ENCODE measurements at places on chromosomes 13 and 19.

DNA sequence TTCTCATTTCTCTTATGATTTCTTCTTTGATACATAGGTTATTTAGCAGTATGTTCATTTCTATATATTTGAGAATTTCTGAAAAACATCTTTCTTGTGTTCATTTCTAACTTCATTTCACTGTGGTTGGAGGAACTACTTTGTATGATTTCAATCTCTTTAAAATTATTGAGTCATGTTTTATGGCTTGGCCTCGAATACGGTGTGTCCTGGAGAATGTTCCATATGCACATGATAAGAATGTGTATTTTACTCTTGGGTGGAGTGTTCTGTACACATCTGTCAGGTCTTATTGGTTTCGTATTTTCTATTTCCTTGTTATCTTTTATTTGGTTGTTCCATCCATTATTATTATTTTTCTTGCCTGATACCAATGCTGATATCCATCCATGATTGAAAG lies 22.9 kb downstream of the DNM2 start:
- no peak for DNase-seq

DNA sequence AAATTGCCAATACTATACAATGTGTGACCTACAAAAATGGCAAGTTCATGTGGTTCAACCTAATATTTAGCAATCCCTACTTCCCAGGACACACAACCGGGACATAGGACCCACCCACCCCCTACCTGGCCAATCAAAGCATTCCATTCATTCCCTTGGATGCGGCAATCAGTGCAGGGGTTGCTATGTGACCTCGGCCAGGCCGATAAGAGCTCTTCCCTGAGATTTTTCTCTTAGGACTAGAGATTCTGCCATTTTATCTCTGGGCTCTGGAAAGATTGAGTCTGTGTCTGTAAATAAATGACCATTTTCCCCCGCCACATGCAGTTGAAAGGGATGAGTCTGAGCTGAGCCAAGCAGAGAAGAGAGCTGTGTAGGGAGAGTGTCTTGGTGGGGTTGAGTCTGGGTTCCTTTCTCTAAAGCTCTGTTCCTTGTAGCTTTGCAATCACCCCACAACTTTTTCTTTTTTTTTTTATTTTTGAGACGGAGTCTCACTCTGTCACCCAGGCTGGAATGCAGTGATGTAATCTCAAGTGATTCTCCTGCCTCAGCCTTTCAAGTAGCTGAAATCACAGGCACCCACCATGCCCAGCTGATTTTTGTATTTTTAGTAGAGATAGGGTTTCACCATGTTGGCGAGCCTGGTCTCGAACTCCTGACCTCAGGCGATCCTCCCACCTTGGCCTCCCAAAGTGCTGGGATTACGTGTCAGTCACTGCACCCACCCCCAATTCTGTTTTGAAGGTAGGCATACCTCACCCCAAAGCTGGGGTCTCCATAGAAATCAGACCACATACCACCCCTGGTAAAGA lies 7.4 kb downstream of the IFNL1 start:
- DNase-seq, result no peak

- DNase-seq, result peak; percentile 19
These were observed 46.9 kb upstream of the UQCRFS1 start for GRCh38 chr19:29259867-29260281.

DNA sequence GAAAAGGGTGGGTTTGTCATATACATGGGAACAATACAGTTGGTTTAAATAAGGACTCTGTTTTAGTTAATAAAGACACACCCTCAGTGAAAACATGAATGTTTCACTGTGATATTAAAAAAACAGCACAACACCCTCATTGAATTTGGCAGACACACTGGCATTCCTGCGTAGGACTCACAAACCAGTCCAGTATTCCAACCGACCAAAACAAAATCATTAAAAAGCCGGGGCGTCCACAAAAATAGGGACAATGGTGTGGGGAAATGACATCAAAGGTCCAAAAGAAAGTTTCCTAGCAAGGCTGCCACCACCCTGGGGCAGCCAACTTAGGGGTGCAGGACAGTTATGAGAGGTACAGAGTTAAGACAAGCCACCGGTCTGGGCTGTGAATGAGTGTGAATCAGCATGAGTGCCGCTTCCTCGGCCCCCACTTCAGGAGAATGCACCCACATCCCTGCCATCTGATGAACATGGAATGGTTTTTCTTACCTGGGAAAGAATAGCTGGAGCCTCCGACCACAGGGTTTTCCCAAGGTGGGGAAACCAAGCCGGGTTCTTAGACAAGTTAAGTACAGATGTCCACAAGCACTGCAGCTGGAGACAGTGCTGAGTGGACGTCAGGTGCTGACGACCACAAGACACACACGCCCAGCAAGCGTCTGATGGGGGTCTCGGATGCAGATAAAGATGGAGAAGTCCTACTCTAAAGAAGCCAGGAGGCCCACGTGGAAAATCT lies 73.3 kb downstream of the KLF2 start:
- no peak for DNase-seq

DNA sequence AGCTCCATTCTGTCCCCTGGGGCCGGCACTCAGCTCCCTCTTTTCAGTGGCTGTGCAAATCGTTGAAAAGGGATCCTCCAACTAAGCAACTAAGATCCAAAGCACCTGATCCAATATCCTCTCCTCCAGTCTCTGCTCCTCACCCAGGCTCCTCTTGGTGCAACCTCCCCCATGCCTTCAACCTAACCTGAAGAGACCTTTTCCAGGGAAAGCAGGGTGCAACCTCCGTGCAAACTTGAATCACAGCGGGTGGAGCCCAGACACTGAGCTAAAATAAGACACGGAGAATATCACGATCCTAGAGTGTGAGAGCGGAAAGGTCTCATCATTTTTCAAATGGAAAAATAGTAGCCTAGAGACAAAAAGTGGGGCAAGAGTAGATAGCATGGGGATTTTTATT lies 8.3 kb downstream of the CACNG7 start:
- DNase-seq, result no peak

- DNase-seq, result no peak
These were observed 399.6 kb downstream of the FGF14 start for GRCh38 chr13:102002287-102002686.

- no peak for DNase-seq
These were observed 22.0 kb upstream of the UPF3A start for GRCh38 chr13:114259374-114259773.

DNA sequence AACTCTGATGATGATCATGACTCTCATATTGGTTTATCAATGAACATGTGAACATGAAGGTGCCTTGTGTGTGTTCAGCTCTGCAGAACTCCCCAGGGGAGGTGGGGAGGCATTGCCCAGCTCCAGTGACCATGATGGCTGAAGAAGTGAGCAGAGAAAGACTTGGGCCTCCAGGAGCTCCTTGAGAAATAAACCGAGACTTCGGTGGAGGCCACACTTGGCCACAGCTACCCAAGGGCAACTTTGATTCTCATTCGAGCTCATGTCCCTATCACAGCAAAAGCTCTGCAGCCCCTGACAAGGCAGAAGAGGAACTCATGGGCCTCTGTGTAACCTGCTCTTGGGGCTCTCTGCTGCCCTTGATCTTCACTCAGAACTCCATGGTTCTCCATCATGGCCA lies 44.1 kb upstream of the ZNF536 start:
- DNase-seq, result no peak

DNA sequence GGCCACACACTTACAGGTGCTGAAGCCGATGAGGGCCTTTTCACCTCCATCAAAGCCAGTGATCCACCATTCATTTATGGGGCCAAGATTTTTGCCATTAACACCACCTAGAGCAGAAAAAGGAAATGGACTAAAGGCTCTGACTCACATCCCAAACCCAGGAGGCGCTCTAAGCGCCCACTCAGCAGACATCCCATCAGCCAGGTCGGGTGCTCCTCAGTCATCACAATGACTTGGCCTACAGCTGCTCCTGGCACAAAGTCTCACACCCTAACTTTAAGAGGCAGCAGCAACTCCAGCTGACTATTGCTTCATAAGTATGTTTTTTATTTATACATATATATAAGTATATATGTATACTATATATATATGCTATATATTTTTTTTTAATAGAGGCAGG lies 36.1 kb upstream of the EIF3G start:
- no peak for DNase-seq

DNA sequence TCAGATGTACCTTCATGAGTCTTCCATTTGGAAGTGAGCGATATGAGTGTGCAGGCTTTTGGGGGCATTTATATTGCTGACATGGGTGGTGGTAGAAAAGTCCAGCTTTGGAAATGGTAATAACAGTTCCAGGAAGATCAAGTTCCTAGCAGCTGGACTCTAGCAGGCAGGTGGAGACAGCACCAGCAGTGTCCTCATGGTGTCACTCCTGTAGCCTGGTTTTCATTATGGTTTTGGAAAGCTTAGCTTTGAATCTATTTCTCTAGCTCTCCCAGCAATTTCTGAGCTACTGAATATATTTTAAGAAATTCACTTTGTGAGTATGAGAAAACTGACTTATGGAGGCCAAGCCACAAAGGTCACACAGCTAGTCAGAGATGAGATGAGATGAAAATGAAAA lies 523.2 kb upstream of the HTR2A start:
- DNase-seq, result no peak

GRCh38 chr13:78709028-78709427 lies 50.1 kb upstream of the OBI1 start:
- no peak for DNase-seq

GRCh38 chr13:41416276-41416675 lies 41.1 kb upstream of the RGCC start:
- DNase-seq, result no peak

- peak; percentile 9 for DNase-seq
These were observed 381 bp downstream of the CKAP2 start for GRCh38 chr13:52455677-52456041.

DNA sequence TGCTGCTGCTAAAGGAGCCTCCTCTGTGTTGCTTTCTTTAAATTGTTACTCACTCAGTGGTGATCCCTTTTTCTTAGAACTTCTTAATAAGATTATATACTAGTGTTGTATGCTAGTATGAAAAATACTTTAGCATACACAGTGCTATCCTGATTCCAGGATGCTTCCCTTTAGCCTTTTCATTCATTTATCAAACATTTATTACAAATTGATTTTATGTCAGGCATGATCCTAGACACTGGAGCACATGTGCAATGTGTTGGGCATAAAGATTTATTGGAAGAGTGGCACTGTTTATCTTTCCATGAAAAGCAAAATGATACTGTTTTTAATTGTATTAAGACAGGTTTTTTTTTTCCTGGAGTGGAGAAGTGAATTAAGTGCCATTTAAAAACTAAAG lies 249.6 kb downstream of the GPC5 start:
- DNase-seq, result no peak

GRCh38 chr19:38664503-38665211 lies 17.2 kb downstream of the ACTN4 start:
- DNase-seq, result no peak

GRCh38 chr13:112807653-112808376 lies 118.0 kb downstream of the ATP11A start:
- DNase-seq, result no peak

Measured in DMS 273 treated with DMSO at 0.1 percent for 48 hours (cell line).